ENCODE measurements at places on chromosomes 6 and 20.
A peak's percentile ranks its signal among the peaks of the same experiment; 100 is the strongest.

- no peak for DNase-seq
Observed at GRCh38 chr20:52996658-52997057, 24.5 kb downstream of the TSHZ2 start.

- no peak for DNase-seq
Observed at GRCh38 chr6:141133836-141134235, 998.9 kb upstream of the GJE1 start.

DNA sequence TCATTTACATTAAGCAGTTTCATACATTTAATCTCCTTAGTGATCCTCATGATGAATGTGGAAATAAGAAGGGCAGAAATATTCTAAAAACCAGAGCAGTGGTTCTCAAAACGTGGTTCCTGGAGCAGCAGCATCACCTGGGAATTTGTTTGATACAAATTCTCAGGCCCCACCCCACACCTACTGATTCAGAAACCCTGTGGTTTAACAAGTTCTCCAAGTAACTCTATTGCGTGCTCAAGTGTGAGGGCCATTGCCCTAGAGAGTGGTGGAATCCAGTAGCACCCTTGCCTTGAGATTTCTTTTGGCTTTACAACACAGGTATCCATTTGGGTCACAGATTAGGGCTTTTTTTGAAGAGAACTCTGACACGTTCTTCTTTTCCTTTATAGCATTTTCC lies 354.6 kb upstream of the FLRT3 start:
- DNase-seq: no peak

GRCh38 chr6:111667931-111668330 lies 62.3 kb upstream of the TRAF3IP2 start:
- no peak for DNase-seq

DNA sequence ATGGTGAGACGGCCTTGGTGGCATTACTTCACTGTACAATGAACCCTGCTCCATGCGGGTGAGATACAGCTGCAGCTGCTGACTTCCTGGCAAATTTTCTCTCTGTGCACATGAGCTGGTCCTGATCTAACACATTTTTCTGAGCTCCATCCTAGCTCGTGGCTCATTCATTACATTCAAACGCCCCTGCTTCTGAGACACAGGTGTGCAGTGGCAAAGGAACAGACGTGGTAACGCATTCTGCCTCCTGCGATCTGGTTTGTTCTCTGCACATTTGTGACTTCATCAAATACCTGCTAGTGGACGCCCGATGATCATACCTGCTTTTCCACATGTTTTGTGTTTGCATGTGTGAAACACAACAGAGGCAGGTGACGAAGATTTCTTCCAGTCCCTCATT lies 189.6 kb upstream of the PDE10A start:
- DNase-seq: no peak

- DNase-seq: no peak
Observed at GRCh38 chr6:165181951-165182414, 127.4 kb downstream of the C6orf118 start.

GRCh38 chr6:108661430-108661829 lies 100.7 kb downstream of the FOXO3 start:
- no peak for DNase-seq

GRCh38 chr6:87110636-87111035 lies 15.7 kb upstream of the CGA start:
- DNase-seq: no peak

GRCh38 chr20:15835811-15836210 lies 737.4 kb downstream of the KIF16B start:
- no peak for DNase-seq

- DNase-seq: peak; percentile 17
Observed at GRCh38 chr20:35992713-35993335, 24.4 kb downstream of the CNBD2 start.

DNA sequence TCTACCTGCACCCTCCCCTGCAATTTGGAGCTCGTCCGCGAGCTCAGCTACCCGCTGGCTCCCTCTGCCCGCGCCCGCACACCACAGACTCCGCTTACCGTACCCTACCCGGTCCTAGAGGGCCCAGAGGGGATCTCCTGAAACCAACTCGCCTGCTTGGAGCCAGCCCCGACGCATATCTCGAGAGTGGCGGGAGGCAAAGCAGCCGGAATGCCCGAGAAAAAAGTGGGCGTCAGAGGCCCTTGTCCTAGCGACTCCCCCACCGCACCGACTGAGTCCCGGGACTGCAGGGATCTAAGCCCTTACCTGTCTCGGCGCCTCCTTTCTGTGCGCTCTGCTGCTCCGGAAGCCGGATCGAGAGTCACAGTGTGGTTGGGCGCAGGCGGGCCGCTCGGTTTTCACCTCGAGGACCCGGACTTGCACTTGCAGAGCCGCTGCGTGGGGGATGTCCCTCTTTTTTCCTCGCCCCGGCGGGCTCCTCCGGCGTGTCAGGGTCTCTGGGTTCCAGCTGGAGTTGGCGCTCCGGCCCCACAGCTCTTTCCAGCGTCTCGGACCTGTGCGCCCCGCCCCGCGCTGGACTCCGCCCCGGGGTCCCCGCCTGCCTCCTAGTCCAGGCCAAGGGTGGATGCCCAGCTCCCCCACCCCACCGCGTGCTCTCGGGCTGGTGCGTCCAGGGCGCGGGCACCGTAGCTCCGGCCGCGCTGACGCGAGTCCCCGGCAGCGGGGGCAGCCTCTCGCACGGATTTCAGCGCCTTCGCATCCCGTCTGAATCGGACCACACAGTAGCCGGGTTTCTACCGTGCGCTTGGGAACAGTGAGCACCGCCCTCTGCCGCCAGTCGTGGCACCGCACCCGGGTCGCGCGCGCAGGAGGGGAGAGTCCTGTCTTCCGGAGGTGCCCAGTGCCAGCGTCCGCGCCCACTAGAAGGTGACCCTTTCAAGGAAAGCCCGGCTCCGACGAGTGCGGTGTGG lies at the start of gene PROKR2:
Gene PROKR2 (minus strand): TSS at position 767 of the 971 bp plus-strand sequence. CDS start 2,585 bp downstream, outside the sequence.
- DNase-seq: no peak

DNA sequence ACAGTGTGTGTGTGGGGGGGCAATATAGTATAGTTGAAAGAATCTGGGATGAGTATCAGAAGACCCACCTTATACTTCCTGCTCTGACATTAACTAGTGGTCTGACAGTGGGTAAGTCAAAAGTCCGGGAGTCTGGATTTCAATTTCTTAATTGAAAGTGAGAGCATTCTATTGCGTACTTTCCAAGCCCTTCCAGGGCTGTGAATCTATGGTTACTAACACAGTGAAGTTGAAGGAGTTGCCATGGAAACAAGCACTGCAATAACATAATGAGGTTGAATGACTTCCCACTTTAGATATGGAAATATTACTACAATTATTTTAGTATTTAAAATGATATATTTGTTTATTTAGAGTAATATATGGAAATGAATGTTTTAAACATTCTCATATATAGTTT lies 80.2 kb downstream of the MLIP start:
- DNase-seq: no peak

- DNase-seq: no peak
Observed at GRCh38 chr6:22247916-22248482, 48.8 kb downstream of the PRL start.

DNA sequence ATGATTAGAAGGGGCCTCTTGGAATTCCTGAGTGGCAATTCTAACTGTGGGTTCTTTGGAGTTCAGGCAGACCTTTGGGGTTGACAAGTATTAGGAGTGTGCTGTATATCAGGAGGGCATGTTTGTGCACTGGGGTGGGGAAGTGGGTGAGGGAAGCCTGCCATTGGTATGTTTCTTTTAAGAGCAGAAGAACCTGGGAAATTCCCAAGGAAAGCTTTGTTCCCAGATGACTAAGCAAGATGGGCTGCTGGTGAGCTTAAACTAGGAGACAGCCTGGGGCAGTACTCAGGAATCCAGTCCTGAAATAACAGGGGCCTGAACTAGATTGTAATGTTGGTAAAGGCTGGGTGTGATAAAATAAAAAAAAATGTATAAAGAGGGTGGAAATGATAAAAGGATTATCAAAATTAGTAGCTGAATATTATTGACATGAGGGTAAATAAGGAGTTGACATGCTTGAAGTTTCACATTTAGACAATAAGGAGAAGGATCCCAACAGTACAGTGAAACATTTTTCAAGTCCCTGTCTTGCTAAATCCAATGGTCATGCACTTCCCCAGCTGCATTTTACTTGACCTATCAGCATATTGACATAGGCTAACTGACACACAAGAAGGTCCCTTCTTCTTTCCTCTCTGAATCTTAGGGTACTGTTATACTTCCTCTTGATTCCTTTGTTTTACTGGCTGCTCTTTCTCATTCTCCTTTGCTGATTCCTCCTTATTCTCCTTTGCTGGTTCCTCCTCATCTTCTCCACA lies 18.4 kb upstream of the IFNGR1 start:
- DNase-seq: no peak

DNA sequence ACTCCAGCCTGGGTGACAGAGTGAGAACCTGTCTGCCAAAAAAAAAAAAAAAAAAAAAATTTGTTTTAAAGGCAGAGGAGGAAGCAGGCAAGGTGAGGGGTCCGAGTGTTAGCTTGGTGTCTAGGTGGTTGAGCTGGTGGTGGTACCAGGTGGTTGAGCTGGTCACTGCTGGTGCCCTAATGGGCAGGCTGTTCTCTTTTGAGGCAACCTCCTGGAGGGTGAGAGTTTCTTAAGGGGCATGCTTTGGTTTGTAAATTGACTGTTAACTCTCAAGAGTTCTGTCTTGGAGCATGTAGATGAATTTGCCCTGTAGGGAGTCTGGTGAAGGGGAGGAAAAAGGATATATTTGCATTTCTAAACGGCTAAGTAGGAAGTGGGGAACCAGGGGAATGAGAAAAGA lies 52.7 kb downstream of the BANF2 start:
- DNase-seq: no peak

GRCh38 chr6:170188571-170189001 lies 102.3 kb downstream of the DLL1 start:
- DNase-seq: no peak

DNA sequence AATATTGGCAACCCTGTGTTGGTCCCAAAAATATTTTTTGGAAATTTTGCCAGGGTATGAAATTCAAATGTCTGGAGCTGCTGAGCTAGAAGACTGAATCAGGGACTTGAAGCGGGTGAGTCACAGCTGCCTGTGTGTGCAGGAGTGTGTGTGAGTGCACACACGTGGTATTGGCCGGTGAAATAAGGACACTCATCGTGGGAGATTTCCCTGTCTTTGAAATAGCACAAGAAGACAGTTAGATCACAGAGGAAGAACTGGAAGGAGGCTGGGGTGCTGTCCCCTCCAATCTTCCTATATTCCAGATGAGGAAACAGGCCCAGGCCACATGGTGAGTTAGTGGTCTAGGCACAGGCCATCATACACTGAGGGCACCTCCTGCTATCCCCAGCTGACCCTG lies 123.8 kb upstream of the MLN start:
- no peak for DNase-seq

DNA sequence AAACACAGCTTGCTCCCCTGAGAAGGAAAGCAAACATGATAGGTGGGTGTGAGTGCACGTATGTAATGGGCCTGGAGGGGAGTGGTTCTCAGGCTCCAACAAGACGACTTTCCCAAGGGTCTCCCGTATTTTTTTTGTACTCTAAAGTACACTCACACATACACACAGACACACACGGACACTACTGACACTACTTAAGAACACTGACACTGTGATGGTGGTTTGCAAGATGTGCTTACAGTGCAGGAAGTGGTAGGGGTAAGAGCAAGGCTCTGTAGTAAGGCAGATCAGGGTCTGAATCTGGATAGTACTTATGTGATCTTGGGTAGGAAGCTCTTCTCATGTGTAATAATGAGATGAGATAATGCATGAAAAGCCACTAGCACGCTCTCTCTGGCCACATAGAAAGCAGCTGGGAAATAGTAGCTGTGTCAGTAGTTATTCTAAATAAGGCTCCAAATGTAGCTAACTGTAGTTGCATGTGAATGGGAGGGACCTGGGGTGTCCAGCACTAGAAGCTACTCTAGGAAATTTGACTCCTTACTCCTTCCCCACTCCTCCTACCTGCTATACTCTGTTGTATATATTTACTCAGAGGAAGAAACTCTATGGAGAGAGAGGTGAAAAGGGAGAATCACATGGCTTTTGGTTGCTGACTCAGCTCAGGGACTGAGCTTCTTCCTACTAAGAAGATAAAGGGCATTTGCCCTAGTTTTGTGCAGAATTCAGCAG lies 8.4 kb upstream of the ZBTB24 start:
- no peak for DNase-seq

DNA sequence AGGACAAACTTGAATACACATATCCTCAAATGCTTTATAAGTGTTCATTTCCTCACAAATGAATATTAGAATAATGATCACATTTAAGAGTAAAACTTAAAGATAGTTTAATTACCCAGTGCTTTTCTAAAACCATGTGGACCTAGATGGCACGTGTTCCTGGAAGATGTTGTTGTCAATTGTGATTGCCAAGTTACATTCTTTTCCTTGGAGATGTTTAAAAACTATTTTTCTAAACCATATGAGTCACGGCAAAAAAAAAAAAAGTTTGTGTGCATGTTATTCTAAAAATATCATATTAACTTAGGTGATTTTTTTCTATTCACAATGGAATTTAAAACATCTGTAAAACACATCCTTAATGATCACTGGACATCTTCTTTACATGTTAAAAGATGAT lies 51.1 kb downstream of the RCAN2 start:
- DNase-seq: no peak

DNA sequence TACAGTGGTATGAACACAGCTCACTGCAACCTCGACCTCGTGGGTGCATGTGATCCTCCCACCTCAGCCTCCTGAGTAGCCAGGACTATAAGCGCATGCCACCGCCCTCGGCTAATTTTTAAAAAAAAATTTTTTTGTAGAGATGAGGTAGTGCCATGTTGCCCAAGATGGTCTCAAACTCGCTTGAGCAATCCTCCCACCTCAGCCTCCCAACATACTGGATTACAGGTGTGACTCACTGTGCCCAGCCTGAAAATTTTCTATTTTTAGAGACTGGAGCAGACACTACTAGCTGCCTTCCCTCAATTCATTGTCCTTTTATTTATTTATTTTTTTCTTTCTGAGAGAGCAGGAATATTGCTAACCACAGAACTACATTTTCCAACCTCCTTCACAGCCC lies 20.3 kb upstream of the GTF3C6 start:
- no peak for DNase-seq

DNA sequence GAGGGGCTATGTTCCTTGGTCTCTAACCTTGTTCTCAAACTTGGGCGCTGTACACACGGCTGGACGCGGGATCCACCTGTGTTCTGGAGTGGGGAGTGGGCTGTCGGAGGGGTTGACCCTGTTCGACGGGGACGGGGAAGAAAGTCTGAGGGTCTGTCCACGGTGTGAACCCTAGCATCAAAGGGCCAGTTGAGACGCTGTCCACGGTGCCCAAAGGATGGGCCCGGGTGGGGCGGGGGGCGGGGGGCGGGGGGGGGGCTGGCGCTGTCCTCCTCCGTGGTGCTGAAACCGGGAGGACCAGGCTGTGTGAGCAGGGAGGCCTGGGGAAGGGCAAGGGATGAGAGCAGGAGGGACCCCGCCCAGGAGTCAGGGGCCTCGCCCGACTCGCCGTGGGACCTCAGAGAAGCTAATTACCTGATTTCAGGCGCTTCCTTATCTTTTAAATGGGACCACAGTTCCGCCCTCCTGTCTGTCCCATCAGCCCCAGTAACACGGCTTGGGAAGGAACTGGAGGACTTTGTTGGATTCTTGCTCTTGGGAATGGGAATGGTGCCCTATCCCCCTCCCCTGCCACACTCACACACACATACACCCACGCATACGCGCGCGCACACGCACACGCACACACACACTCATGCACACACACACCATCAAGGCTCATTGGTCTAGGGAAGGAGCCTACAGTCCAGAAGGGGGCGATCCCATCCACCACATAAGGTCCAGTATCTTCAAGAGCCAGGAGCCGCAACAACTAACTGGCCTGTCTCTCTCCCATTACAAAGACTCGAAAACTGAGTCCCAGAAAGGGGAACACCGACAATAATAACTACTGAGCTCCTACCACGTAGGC lies 1.0 kb upstream of the VSTM2L start:
- no peak for DNase-seq

- DNase-seq: no peak
Observed at GRCh38 chr6:125038925-125039324, 76.7 kb downstream of the RNF217 start.

Data from T follicular helper cell (primary cell).